KBM-7 (cell line): ENCODE measurements at places on chromosomes 11 and 22.

GRCh38 chr22:44915441-44915840, 94.4 kb downstream of the PHF21B start:
- DNase-seq, result no peak

DNA sequence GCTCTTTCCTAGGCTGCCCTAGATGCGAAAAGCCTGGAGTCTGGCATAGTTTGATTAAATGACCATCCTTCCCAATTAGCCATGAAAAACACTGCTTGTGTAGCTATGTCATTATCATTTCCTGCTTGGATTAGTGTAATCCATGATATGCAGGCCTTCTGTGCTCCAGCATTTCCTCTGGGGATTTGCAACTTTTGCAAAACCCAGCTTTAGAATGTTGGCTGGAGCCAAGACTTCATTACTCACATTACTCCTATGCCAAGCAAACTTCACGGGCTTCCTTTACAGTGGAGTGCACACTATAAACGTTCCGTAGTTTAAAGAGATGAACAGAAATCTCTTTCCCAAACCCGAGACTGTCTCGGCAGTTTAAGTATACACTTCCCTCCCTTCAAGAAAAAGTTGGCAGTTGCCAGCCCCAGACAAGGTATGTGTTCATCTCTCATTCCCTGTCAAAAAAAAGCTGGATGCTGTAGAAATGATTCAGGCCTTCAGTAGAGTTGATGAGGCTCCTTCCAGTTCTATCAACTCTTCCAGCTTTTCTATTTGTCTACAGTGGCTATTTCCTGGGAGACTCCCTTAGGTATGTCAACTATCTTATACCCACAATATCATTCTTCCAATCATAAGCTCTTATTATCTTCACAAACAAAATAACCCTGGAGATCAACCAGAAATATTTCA, 180.0 kb downstream of the MAML2 start:
- no peak for DNase-seq

GRCh38 chr11:17423533-17424310, 35.3 kb upstream of the KCNJ11 start:
- DNase-seq, result no peak

- DNase-seq, result no peak
Measured at GRCh38 chr11:113023228-113023627, 62.0 kb downstream of the NCAM1 start.

DNA sequence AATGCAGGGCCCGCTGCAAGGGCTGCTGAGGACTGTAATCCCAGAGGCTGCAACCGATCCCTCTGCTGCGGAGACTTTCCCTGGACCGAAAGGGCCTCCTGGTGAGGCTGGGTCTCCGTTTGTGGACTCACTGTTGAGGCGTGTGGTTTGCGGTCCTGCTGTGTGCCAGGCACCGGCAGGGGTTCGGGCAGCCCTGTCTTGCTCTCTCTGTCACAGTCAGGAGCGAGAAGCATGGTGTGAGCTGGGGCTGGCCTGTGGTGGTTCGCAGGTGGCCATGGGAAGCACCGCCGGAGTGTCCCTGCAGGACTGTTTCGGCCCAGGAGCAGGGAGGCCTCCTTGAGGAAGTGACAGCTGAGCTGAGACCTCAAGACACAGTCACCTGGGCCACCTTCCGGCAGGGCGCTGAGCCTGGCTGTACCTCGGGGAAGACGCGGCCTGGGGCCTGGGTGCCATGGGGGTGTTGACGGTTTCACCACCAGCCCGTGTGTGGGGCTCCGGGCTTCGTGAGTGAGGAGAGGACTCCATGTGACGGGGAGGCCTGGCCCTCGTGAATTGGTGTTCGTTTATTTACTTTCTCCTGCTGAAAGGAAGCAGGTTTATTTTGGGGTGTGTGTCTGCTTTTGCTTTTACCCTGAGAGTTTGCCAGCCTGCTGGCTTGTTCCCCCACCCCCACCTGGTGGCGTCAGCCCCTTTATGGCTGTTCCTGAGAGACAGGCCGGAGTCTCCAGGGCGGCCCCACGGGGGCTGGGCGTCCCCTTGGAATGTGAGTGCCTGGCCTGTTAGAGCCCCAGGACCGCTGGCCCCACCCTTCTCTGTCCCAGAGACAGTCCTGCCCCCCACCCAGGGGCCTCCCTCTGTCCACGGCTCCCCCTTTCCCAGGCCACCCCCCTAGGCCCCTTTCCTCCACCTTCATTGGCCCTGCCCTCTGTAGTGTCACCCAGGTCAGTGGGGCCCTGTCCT, 122.5 kb downstream of the KCNQ1OT1 start:
- DNase-seq, result no peak
